ENCODE measurements at places on chromosomes 5 and 9. TPM values are rescaled to one million over a fixed set of nuclear protein-coding genes. Genes with fewer than 3 reads are reported as not detected.

Gene MOB3B
- total RNA-seq: 22.0 TPM

GRCh38 chr9:95370064-95370463 lies 52.6 kb upstream of the FANCC start:
- H3K36me3 ChIP-seq: no peaks in the 10 kb centered on the region
- no peaks in the 10 kb centered on the region for H3K27me3 ChIP-seq
- no peak for DNase-seq
- H3K4me1 ChIP-seq: no peaks in the 10 kb centered on the region
- no peak overlapping the region for H3K27ac ChIP-seq

DNA sequence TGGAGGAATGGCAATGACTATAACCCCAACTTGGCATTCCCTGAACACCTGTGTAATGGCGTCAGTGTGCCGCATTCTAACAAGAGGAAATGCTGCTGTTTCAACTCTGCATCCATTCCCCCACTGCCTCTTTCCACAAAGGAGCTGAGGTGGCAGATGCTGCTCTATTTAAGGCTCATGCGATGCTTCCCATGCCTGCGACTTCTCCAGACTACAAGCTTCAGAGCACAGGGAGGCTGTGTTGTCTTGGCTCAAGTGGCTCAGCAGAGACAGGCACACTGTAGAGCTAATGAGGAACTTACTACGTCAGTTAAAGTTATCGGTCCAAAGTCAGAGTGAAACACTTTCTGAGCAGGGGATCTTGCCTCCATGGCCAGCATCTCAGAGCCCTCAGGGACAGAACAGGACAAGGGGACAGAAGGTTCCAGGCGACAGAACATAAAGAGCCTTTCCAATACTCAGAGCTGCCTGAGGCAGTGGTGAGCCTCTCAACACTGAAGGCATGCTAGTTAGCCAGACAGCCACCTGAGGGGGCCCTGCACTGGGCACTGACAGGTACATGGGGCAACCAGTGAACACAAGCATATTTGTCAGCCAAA lies 21.8 kb downstream of the TNIP1 start:
- peaks cover 99% of the 10 kb centered on the region for H3K36me3 ChIP-seq
- DNase-seq: peak; percentile 72
- no peak overlapping the region for H3K4me3 ChIP-seq
- peaks cover 100% of the 10 kb centered on the region for H3K4me1 ChIP-seq

DNA sequence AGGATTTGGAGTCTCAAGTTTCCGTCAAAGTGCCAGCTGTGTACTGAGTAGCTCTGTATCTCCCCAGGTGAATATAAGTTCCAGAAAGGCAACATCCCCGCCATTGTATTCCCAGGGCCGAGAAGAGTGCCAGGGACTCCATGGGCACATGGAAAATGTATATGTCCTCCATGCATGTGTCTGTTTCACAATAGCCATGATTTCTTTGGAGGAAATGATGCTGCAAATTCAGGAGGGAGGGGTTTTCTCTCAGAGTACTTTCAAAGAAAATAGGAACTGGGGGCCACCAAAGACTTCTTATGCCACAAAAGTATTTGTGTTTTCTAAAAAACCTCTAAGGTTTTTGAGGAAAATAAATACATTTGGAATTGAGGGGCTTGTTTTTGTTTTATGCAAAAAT lies 524.6 kb downstream of the BNC2 start:
- H3K4me1 ChIP-seq: no peaks in the 10 kb centered on the region
- H3K27me3 ChIP-seq: no peaks in the 10 kb centered on the region
- DNase-seq: no peak
- H3K36me3 ChIP-seq: no peaks in the 10 kb centered on the region
- H3K4me3 ChIP-seq: no peak overlapping the region

Gene SLC45A2
- not detected for total RNA-seq

DNA sequence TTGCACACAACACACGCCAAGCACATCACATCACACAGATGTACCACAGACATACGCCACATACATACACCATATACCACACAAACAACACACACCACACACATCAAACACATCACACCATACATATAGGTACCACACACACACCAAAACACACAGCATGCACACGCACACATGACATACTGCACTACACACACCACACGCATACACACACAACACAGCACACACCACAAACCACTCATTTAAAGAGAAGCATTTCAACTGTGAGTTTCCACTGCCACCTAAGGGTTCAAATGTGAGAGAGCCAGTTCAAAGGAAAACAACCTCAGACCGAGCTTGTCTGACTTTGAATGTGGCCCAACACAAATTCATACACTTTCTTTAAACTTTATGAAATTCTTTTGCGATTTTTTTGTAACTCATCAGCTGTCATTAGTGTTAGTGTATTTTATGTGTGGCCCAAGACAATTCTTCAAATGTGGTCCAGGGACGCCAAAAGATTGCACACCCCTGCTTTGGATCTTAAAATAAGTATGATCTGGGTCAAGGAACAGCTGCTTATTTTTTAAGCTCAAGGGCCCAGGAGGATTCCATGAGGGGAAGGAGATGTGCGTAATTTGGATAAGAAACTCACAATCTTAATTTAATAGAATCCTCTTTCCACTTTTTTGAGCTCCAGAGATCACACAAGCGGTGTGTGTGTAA lies 494.6 kb downstream of the GADD45G start:
- no peak for DNase-seq
- H3K4me3 ChIP-seq: no peak overlapping the region
- H3K27ac ChIP-seq: no peak overlapping the region
- H3K4me1 ChIP-seq: peaks cover 4% of the 10 kb centered on the region

DNA sequence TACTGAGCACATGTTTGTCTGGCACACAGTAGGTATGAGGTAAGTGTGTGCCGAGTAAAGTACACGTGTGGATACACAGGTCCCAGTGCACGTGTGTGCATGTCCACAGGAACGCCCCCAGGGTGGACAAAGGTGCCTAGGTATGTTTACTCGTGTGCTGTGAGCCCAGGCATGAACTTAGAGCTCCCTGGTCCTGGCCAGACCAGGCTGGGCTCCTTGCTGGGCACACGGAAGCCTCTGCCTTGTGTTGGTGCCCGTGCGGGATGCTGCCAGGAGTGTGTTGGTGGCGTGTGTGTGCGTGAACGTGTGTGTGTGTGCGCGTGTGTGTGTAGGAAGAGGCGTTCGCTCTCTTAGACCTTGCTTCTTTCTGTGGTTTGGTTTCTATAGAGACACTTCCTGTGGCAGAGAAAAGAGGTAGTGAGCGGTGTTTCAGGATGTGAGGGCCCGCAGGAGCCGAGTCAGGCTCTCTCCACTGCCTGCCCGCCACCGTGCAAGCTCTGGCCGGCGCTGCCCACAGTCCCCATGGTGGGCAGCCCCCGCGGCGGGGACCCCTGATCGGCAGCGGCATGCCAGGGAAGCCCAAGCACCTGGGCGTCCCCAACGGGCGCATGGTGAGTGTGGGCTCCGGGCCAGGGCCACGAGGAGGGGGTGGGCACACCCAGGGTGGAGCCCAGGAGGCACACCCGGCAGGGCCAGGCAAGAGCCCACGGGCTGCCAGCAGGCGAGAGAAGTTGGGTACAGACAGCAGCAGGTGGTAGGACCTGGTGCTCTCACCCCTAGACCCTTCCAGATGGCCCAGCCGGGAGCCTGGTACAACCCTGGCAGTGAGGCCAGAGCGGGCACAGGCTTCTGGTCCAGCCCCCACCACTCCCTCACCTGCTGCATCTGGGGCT lies at the start of gene RGS14:
TSS of gene RGS14 (plus strand) at position 466 of the 893 bp plus-strand sequence. CDS start at position 567, 101 bp downstream.
- no peaks in the 10 kb centered on the region for H3K36me3 ChIP-seq
- H3K27ac ChIP-seq: peak within 1 kb of the TSS; percentile 90
- peak; percentile 94 for DNase-seq
- no peaks in the 10 kb centered on the region for H3K27me3 ChIP-seq
- peak within 1 kb of the TSS; percentile 84 for H3K4me3 ChIP-seq

- DNase-seq: no peak
- no peaks in the 10 kb centered on the region for H3K27me3 ChIP-seq
- H3K36me3 ChIP-seq: peaks cover 2% of the 10 kb centered on the region
- no peak overlapping the region for H3K4me3 ChIP-seq
- no peaks in the 10 kb centered on the region for H3K4me1 ChIP-seq
- no peak overlapping the region for H3K27ac ChIP-seq
Measured at GRCh38 chr5:141657937-141658545, 6.8 kb upstream of the FCHSD1 start.

Gene PFN3
- total RNA-seq: not detected

Gene DBN1
- 17.6 TPM for total RNA-seq

GRCh38 chr9:127723444-127723843 lies 7.6 kb downstream of the TTC16 start:
- no peaks in the 10 kb centered on the region for H3K4me1 ChIP-seq
- H3K27ac ChIP-seq: no peak overlapping the region
- no peak for DNase-seq
- no peak overlapping the region for H3K4me3 ChIP-seq
- H3K27me3 ChIP-seq: no peaks in the 10 kb centered on the region

DNA sequence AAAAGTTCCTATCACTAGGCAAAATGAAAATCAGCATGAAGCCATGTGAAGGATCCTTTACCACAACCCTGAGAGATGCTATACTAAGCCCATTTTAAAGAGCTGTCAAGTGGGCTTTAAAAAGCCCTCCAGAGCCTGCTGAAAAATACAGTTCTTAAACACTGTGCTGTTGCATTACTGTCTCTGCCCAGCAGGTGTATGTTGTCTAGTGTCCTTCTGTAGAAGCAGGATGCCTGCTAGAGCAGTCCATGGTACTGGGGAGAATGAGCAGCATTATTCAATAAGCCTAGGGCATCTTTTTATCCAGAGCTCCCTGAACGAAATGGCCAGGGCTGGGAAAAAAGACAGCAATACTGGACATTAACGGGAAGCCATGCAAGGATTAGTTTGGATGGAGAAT lies 126.2 kb upstream of the PLCXD3 start:
- no peak overlapping the region for H3K27ac ChIP-seq
- no peaks in the 10 kb centered on the region for H3K36me3 ChIP-seq
- H3K27me3 ChIP-seq: no peaks in the 10 kb centered on the region

GRCh38 chr5:177440211-177440989 lies 6.2 kb upstream of the PRR7 start:
- H3K27me3 ChIP-seq: no peaks in the 10 kb centered on the region
- H3K4me1 ChIP-seq: peaks cover under 1% of the 10 kb centered on the region
- peaks cover 84% of the 10 kb centered on the region for H3K36me3 ChIP-seq
- H3K4me3 ChIP-seq: no peak overlapping the region
- DNase-seq: no peak
- H3K27ac ChIP-seq: no peak overlapping the region

Gene POU5F2
- total RNA-seq: 4.6 TPM

Gene SLC36A3
- not detected for total RNA-seq

DNA sequence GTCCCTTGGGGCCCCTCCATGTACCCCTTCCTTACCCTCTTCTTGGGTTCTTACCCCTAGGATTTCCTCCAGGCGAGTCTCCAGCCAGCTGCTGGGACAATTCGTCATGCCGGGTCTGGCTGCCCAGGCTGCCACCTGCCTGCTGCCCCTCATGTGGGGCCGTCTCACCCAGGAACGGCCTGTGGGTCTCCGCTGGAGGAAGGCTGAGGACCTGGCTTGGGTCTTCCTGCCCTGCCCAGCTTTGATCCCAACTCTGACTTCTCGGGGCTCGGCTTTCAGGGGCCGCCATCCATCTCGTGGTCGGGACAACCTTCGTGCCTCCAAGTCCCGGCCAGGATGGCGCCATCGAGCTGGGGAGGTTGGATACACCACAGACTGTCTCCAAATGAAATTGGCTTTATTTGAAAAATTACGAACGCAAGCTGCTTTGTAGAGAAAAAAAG lies 38.1 kb downstream of the HMCN2 start:
- no peaks in the 10 kb centered on the region for H3K36me3 ChIP-seq
- no peak overlapping the region for H3K4me3 ChIP-seq
- DNase-seq: no peak
- no peaks in the 10 kb centered on the region for H3K4me1 ChIP-seq
- H3K27ac ChIP-seq: no peak overlapping the region

DNA sequence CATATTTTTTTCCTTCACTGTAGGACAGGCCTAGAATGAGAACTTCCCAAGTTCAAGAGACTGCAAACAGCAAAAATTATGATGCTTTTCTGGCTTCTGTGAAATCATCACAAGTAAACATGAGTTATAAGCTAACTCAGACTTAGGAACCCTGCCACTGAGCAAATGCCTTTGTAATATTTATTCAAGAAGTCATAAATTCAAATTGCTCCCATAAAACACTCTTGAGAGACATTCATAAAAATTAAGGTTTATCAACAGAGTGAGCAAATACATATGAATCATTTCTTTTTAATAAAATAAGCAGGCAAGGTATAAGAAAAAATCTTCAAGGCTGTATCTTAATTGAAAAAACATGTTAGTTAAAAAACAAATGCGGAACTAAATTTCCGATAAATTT lies 124.2 kb downstream of the GNA14 start:
- no peaks in the 10 kb centered on the region for H3K36me3 ChIP-seq
- H3K27me3 ChIP-seq: no peaks in the 10 kb centered on the region
- H3K27ac ChIP-seq: no peak overlapping the region

DNA sequence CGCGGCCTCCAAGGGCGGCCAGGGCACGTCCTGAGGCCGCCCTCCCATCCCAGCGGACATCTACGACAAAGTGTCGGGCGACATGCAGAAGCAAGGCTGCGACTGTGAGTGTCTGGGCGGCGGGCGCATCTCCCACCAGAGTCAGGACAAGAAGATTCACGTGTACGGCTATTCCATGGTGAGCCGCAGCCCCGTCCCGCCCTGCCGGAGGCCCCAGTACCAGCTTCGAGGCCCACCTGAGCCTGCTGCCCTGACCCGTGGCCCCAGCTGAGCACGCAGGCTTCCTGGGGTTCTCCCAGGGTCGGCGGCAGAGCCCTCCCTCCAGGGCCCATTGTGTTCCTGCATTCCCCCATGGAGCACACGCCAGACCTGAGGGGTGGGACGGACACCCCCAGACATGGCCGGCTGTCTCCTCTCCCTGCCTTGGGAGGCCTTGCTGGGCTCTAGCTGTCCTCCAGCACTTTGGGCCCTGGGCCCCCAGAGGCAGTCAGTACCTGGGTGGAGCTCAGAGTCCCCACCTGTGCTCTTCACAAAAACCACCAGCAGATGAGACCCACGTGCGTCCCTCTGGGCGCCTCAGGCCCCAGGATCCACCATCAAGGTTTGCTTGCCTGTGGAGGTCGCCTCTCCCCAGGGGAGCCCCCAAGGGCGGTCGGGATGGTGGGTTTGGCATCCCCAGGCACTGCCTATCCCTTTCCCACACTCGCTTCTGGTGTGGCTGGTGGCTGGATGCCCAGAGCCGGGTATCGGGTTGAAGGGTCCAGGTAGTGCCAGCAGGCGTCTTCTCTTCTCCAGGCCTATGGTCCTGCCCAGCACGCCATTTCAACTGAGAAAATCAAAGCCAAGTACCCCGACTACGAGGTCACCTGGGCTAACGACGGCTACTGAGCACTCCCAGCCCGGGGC lies 1.0 kb downstream of the PHPT1 start:
- peak overlapping the region; percentile 65 for H3K4me3 ChIP-seq
- DNase-seq: no peak
- peaks cover 31% of the 10 kb centered on the region for H3K27me3 ChIP-seq
- peaks cover 4% of the 10 kb centered on the region for H3K36me3 ChIP-seq

Gene TRIM32
- 20.2 TPM for total RNA-seq

Gene TXNDC8
- total RNA-seq: not detected

GRCh38 chr5:41416336-41416735 lies 94.1 kb downstream of the PLCXD3 start:
- H3K27me3 ChIP-seq: no peaks in the 10 kb centered on the region
- H3K4me1 ChIP-seq: no peaks in the 10 kb centered on the region
- H3K36me3 ChIP-seq: no peaks in the 10 kb centered on the region
- DNase-seq: no peak

Gene SPINK7
- total RNA-seq: not detected
